NCI-H1930 (cell line): ENCODE measurements at places on chromosomes 6 and 20.

DNA sequence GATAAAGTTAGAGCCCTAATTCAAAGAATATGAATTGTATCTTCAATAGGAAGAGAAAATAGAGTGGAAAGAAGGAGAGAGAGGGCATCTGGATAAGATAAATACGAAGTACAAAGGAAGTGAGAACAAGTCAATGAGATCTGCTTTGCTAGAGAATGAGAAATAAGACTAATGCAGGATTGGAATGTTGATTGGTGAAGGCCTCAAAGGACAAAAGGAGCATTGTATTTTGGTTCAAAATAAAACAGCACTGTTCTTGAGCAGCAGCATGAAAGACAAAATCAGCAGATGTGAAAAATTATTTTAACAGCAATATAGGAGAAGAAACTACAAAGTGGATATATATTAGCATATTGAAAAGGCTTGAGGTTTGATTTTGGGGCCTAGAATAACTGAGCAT lies 5.1 kb upstream of the TMEM244 start:
- DNase-seq: no peak

- no peak for DNase-seq
These were observed 49.6 kb upstream of the RIPOR2 start for GRCh38 chr6:24985323-24985722.

DNA sequence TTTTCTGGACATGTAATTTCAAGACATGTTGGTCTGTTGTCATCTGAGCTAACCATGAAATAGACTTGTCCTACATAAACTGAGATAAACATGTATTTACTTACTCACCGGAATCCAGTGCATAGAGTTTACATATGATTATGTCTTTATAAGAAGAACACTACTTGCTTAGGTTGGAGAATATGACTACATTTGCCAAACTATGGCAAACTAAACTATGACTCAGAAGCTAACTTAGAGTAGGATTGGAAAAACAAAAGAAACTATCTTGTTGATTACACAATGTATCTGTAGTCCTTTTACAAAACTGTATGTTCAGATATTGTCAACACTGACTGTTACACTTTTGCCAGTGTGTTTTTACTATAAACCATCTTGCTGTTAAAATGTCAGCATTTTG lies 113.3 kb downstream of the CRYBG1 start:
- DNase-seq: no peak

DNA sequence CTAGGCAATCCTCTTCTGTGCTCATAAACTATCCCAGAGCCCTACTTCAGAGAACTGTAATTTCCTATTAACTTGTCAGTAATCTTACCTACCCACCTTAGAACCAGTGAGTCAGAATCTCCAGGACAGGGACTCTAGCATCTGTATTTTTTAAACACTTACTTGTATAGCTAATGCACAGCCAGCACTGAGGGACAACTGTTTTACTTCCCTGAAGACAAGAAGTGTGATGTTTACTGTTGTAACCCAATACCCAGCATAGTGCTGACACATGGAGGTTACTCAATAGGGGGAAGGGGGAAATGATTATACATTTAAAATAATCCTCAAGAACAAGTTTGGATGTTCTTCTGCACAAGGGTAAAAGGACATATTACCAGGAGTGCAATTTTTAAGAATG lies 130.8 kb downstream of the BTBD9 start:
- no peak for DNase-seq

- no peak for DNase-seq
These were observed 11.1 kb upstream of the SNRNP48 start for GRCh38 chr6:7578931-7579330.

DNA sequence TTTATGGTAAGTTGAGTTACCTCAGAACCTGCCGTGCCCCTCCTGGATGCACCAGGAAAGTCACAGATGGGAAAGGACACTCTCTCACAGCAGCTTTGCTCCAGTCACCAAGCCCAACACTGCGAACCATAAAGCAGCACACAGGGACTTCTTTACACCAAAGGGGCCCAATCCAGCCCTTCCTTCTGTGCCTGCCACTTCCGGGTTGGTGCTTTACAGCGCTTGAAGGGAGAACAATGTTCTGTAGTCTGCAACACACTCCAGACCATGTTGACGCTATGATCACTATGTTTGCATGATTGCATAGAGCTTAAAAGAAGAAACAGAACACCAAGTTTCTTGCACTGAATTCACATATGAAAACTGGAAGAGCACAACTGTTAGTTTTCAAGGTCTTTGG lies 57.1 kb downstream of the SERAC1 start:
- no peak for DNase-seq

- DNase-seq: no peak
These were observed 36.1 kb downstream of the RNF8 start for GRCh38 chr6:37389857-37390256.

GRCh38 chr6:5398530-5398929 lies 137.2 kb downstream of the FARS2 start:
- DNase-seq: no peak

DNA sequence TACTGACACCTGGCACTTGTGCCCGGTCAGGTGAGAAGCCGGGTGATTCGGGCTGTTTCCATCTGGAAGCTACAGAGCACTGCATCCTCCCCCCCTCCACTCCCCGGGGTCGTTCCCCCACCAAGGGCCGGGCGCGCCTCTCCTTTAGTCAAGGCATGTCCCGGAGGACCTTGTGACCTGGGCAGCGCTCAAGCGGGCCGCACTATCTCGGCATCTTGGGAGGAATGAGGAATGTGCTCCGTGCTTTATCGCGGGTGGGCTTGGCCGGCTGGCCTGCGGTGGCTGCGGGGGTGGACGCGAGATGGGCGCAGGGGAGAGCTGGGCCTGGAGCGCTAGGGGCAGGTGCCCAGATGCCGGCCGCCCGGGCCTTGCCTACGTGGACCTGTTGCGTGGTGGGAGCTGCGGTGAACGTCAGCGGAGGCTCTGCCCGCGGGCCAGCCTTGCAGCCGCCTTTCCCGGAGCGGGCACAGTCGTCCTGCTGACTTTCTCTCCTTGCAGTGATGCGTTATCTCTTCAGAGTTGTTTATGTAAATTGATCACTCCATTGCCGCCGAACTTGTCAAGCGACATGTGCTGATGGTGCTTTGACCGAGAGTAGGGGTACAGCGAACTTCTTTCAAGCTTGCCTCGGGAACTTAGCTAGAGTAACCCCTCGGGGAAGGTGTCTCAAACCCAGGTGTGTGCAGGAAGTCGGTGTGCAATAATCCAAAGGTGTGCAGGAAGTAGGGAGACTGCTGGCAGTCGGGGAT lies 1.1 kb downstream of the LRRC1 start:
- DNase-seq: no peak

GRCh38 chr6:155955038-155955437 lies 499.4 kb upstream of the NOX3 start:
- no peak for DNase-seq

GRCh38 chr6:52361414-52361944 lies 472 bp upstream of the PAQR8 start:
- DNase-seq: no peak

DNA sequence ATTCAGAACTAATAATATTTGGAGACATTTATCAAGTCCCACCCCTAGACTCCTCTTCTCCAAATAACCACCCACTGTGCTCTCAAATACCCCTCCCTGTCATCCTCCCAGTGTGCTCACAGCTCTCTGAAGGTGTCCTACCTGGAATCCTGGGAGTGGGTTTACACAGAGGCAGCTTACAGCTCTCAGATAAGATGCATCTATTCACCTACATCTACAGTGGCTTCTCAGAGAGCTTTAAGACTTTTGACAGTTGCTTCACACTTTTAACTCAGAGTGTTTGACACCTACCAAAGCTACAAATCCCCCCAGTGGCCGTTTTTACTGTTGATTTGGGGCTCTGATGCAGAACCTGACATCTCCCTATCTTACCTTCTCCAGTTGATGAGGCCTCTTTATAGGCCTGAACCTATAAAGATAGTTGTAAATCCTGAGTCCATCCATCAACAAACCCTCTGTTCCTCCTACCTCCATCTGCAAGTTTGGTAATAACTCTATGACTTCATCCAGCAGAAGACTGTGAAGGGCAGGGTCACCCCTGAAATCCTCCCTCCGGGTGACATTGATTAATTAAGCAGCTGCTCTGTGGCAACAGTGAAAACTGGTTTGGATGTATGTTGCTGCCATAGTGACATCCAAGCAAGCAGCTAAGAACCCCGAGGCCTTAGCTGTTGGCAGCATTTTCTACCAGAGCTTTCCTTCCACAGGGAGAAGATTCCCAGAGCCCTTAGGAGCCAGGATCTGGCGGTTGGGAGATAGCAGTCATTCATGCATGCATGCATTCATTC lies 226.1 kb upstream of the RREB1 start:
- DNase-seq: no peak

DNA sequence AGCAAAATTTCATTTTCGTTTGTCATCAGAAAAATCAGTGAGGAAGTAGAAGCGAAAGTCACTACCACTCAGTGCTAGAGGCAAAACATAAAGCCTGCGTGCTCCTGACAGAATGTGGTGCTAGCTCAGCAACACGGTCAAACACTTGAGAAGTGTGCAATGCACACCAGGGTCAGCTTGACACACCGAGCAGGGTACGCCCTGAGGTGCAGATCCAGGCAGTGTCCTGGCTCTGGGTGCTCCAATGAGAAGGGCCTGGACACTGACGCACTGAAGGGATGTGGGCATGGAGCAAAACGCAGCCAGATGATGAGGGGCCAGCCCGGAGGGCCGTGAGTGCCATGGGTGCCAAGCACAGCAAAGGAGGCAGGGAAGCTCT lies 5.9 kb downstream of the RNASET2 start:
- no peak for DNase-seq

GRCh38 chr6:15908871-15909270 lies 220.0 kb upstream of the MYLIP start:
- DNase-seq: no peak

- no peak for DNase-seq
These were observed 81.4 kb downstream of the JARID2 start for GRCh38 chr6:15327271-15327670.

- no peak for DNase-seq
These were observed 68.7 kb downstream of the F13A1 start for GRCh38 chr6:6251555-6252280.

DNA sequence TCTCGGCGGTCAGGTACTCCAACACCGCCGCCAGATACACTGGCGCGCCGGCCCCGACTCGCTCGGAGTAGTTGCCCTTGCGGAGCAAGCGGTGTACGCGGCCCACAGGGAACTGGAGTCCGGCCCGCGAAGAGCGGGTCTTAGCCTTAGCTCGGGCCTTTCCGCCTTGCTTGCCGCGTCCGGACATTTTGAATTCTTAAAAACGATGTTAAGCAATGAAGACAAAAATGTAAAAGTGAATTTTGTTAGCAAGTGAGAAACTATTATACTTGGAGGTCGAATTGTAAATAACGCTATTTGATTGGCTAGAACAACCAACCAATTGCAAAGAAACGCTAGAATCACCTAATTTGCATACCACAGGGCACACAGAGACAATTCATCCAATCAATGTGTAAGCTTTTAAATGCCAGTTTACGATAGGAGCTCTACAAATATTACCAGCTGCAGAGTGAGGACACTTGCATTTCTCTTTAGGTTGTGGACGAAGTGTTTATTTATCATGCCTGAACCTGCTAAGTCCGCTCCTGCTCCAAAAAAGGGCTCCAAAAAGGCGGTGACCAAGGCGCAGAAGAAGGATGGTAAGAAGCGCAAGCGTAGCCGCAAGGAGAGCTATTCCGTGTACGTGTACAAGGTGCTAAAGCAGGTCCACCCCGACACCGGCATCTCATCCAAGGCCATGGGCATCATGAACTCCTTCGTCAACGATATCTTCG lies 112.0 kb downstream of the HFE start:
- peak; percentile 90 for DNase-seq

- no peak for DNase-seq
These were observed 172.0 kb downstream of the ZDHHC14 start for GRCh38 chr6:157552820-157553485.

GRCh38 chr20:35006009-35006408 lies 50.3 kb downstream of the MYH7B start:
- DNase-seq: no peak

DNA sequence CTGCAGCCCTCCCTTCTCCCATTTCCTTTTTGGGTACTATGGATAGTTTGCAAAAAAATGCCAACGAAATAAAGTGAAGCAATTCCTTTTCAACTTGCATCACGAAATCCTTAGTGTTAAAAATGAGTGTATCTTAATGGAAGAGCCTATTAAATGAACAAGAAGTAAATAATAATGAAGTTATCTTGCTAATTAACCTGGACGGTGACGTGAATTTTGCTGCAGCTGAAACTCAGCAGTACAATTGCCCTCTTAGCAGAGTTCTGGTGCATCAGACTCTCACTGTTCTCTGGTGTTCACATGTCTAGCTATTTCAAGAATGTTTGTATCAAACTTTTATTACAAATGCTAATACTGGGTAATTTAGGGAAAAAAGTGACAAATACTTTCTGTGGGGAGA lies 119.7 kb upstream of the HDAC2 start:
- DNase-seq: no peak

DNA sequence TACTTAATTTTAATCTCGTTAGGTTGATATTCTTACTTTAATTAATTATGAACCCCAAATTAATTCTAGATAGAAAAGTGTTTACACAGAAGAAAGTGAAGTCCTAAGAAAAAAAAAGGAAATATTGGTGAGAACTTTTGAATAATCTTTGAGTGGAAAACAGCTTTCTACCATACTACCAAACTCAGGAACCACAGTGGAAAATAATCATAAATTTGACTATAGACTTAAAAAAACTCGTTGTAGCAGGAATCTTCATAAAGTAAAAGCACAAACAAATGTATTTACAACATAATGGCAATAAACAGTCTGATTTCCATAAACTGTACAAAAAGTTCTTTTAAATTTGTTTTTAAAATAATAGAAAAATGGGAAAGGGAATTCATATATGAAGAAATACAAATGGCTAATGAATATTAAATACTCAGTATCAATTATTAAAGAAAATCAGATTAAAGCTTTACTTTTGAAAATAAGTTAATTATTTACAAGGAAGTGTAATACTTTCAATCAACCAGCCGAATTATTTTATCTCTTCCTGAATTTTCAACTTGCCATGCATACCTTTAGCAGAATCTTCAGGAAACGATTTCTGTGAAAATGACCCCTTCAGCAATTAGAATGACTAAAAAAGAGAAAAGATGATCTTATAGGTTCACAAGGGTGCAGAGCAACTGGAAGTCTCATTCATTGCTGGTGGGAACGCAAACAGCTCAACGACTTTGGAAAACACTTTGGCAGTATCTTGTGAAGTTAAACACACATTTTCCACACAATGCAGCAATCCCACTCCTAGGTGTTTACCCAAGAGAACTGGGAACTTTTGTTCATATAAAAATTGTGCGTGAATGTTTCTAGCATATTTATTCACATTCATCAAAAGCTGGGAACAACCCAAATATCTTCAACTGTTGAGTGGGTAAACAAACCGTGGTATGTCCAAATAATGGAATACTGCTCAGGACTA lies 38.5 kb upstream of the BMP6 start:
- DNase-seq: no peak
